ENCODE measurements at places on chromosomes 2 and 18.

GRCh38 chr2:168490946-168491605 lies 35.0 kb downstream of the CERS6 start:
- no peak for DNase-seq

DNA sequence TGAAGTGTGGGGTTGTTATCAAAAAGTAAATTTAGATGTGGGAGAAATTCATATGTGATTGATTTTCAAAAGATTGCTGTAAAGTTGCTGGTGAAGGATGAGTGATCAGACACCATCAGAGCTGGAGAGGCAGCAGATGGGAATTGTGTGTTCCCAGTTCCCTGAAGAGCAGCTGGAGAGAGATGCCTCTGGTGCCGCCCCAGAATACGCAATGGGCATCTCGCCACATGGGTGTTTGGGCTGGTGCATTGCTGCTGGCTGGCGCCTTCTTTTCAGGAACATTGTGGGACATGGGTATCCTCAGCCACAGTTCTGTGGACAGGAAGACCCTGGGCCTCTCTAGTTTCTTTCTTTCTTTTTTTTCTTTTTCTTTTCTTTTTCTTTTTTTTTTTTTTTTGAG lies 11.9 kb downstream of the ATG4B start:
- no peak for DNase-seq

DNA sequence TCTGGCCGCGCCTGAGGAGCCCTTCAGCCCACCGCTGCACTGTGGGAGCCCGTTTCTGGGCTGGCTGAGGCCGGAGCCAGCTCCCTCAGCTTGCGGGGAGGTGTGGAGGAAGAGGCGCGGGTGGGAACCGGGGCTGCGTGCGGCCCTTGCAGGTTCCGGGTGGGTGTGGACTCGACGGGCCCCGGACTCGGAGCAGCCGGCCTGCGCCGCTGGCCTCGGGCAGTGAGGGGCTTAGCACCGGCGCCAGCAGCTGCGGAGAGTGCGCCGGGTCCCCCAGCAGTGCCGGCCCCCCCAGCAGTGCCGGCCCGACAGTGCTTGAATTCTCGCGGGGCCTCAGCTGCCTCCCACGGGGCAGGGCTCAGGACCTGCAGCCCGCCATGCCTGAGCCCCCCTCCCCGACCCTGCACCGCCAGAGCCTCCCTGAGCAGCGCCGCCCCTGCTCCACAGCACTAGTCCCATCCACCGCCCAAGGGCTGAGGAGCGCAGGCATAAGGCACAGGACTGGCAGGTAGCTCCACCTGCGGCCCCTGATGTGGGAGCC lies 534.2 kb downstream of the ZNF804A start:
- DNase-seq = peak; percentile 27

DNA sequence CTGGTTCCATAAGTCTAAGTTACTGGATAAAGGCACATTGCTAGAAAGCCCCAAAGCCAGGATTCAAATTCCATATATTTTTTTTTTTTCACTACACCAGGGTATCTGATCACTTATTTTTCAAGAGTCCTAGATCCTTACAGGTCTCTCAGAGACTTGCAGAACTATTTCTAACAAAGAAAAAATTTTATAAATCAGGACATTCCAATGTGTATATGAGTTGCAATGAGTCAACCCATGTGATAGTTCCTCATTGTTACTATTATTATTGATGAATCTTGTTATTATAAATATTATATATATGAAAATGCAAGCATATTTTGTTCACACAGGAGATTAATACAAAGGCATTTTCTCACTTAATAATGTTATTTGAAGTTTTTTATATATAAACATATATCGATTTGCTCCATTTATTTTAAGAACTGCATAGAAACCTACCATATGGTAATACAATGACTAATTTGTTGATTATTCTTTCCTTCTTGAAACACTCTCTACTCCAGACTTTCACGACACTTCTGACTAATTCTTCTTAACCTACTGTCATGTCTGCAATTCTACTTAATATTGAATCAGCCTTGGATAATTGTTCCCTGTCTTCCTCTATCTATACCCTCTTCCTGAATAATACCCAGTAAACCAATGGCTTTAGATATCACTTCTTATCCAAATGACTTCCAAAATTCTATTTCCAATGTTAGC lies 968.4 kb upstream of the NRXN1 start:
- no peak for DNase-seq

- DNase-seq = no peak
These were observed 3.8 kb downstream of the RBFA start for GRCh38 chr18:80037869-80038630.

DNA sequence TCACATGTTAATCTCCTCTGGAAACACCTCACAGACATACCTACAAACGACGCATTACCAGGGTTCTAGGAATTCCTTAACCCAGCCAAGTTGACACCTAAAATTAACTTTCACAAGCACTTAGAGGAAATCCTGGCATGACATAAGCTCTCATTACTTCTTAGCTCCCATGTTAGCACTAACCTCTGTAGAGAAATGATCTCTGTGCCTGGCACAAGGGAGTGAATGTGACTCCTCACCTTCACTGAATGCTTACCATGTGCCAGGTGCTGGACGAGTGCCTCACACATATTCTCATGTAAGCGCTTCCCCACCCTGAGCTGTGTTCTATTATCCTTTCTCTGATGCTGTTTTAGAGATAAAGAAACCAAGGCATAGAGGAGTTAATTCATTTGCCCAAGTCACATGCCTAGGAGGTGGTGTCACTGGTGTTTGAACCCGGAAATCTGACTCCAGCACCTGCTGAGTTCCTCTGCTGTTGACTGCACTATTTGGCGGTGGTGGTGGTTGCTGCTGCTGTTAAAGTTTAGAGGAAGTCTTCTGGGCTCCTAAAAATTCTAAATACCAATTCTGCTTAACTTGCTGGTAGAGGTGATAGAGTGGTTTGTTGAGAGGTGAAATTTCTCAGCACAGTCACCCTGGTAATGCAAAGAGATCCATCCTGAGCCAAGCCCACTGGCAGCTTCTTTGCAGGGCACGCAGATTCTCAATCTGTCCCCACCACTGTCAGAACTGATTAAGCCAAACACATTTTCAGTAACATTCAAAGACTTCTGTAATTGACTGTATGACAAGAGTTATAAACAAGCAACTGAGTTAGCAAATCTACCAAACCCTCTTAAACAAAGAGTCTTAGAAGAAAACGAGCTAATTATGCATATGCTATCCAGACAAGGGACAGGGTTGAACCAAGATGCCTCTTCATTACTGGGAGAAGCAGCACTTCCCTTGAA lies 200.3 kb downstream of the CMPK2 start:
- DNase-seq = no peak

GRCh38 chr2:177692042-177692782 lies 299.6 kb downstream of the AGPS start:
- no peak for DNase-seq

DNA sequence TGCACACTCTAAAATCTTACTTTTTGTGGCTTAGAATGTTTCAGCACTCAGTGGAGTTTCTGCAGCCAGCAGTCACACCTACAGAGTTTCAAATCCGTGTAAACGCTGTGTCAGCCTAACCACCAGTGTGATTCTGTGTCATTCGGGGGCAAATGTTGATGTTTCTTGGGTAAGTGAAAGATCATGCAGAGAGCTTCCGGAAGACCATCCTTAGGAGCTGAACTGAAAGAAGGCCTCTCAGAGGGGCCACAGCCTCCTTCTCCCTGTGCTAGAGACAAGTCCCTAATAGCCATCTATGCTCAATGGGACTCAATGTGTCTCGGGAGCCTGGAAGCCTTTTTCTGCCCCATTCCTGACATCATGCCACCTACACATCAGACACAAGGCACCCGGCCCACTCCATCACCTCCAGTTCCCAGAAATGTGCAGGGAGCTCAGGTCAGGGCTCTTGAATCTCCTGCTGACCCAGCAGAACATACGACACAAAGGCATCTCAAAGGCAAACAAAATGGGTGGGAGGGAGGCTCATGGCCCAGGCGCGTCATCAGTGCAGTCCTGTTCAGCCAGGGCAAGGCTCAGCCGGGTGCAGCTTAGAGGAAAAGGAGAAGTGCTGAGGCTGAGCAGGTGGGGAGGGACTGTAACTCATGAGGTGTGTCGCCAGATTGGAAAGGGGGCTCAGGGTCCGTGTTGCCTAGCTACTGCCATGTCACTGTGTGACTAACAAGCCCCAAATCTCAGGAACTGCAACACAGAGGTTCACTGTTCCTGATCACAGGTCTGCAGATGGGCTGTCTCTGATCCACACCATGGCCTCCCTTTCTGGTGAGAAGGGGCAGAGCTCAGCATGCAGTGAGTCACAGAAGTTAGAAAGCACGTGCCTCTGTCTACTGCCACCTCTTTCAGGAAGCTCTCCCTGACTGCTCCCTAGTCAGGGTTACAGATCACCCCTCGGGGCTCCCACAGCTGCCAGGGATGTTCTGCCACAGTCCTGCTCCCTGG lies 82.0 kb downstream of the SMAD7 start:
- peak; percentile 62 for DNase-seq

GRCh38 chr2:37829616-37830395 lies 95.3 kb upstream of the RMDN2 start:
- no peak for DNase-seq

DNA sequence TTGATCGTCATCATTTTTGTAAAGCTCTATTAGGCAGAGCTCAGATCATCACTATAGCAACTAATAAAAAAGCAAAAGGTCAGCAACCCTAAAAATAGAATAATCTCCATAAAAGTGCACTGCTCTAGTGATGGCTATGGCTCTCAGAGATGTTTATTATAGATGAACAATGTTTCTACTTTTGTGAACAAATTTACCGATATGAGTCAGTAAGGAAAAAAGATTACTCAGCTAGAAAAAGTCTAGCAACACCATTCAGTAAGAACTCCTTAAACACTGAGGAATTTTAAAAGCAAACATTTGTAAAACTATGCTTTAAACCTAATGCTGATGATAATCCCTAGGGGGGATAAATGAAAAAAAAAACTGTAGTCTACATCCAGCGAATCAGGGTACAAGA lies 69.6 kb downstream of the ACVR1C start:
- no peak for DNase-seq

GRCh38 chr2:20304411-20304810 lies 46.2 kb downstream of the PUM2 start:
- no peak for DNase-seq

GRCh38 chr2:28142386-28142785 lies 250.3 kb upstream of the FOSL2 start:
- no peak for DNase-seq

DNA sequence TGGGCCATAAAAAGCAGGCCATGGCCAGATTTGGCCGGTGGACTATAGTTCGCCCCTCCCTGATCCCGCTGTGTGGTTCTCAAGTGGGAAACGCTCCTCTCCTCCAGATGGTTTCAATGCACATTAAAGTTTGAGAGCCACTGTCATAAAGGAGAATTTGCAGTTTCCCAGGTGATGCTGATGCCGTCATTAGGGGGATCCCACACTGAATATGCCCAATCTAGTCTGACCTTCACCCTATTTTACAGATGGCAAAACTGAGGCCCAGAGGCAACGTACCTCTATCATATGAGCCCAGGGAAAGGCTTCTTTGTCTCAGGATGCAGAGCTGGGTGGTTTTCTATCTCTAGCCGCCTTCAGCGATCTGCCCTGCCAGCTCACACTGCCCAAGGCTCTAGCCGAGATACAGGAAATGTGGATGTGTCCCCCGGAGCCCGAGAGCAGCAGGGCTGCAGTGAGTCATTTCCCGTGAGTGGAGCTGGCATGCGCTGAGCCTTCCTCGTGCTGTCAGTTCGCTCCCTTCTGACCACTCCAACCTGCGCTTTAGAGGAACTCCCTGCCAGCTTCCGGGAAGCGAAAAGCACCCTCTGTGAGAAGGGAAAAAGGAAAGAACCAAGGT lies 116.2 kb downstream of the SMAD7 start:
- peak; percentile 85 for DNase-seq

DNA sequence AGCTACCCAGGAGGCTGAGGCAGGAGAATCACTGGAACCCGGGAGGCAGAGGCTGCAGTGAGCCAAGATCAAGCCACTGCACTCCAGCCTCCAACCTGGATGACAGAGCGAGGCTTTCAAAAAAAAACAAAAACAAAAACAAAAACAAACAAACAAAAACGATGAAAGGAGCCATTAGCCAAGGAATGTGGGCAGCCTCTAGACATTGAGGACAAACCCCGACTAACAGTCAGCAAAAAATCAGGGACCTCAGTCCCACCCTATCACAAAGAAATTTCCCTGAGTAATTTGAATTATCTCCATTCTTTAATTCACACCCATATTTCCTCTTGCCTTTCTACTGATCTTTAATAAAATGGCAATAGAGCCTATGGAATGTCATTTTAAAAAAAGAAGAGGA lies 75.8 kb downstream of the MBD2 start:
- no peak for DNase-seq

DNA sequence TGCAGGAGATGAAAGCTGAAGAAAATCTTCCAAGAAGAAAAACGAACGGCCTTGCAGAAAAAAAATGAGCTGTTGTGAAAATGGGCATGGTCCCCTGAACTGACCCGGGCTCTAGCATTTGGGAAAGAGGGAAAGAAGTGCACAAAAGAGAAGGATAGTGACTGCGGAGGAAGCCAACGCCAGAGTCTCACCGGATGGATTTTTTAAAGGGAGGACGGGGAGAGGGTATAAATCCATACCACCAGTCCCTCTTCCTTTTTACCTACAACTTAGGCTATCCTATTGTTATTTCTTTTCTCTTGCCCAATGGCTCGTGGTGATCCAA lies 601 bp downstream of the WDR35 start:
- no peak for DNase-seq

DNA sequence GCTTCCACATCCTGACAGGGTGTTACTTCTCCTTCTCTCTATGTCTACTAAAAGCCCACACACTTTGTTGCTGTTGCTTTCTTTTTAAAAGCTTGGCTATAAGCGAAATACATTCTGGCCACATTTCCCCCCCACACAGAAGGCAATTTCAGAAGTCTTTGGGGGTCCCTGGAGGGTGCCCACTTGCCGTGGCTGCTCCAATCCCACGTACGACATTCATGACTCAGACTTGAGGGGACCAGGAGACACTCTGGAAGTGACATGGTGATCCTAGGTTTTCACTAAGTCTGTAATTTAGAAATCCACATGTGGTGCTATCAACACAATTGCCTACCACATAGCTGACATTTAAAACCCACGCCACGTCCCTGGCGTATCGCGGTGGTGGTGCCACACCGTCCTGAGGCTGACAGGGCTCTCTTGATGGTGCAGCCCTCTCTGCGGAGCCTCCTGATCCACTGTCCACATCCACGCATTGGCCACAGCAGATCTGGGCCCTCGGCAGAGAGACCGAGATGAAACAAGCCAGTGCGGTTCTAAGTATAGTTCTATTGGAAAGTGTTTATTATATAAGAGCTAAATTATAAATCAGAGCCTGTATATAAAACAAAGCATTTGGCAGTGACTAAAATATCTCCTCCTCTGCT lies 42.4 kb downstream of the CYP27C1 start:
- DNase-seq = no peak

DNA sequence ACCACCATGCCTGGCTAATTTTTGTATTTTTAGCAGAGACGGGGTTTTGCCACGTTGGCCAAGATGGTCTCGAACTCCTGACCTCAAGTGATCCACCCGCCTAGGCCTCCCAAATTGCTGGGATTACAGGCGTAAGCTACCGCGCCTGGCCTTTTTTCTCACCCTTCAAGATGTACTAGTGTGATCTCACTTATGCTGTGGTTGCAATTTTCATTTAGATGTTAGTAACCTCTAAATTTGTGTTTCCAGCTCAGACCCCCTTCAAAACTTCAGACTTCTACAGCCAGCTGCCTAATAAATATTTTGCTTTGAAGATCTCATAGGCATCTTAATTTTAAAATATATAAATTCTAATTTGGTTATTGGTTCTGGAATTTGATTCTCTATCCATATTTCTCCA lies 8.0 kb downstream of the SLC38A11 start:
- DNase-seq = no peak
